ENCODE measurements at places on chromosomes 12 and 14.

DNA sequence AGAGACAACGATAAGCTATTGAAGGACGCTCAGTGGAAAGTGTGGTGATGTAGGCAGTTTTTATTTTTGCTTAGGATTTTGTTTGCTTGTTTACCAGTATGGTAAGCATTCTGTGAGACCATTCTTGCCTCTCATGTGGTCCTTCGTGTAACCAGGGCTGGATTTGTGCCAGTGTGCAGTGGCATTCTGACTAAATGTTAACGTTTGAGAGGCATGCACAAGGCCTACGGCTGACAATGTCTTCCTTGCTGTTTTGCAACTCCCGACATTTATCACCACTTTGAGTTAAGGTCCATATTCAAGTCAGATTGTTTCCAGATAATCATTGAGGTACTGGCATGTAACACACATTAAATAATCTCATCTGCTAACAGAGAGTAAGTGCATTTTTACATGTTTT lies 102.3 kb upstream of the BCAT1 start:
- DNase-seq, result peak; percentile 43

DNA sequence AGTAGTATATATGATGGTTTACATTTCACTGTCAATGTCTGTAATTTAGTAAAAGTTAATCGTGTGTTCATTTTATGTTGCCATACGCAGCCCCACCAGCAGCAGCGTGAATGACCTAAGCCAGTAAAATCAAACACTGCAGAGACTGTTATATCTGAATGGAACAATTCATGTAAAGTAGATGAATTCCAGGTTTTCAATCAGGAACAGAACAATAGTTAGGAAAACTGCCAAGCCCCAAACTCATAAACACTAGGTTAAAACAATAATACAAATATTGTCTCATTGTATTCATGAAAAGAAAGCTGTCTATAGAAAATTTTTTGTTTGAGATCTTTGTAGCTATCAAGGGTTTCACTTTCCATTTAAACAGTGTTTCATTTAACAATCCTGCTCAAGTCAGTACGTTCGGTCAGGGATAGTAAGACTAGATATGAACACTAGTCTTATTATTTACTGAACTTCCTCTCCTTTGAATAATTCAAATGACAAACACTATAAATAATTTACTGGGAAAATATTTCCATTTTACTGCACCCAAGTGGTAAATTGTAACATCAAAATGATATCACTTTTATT lies 256.8 kb upstream of the FLRT2 start:
- DNase-seq, result no peak

GRCh38 chr14:103434868-103435442 lies 49.7 kb downstream of the MARK3 start:
- no peak for DNase-seq

DNA sequence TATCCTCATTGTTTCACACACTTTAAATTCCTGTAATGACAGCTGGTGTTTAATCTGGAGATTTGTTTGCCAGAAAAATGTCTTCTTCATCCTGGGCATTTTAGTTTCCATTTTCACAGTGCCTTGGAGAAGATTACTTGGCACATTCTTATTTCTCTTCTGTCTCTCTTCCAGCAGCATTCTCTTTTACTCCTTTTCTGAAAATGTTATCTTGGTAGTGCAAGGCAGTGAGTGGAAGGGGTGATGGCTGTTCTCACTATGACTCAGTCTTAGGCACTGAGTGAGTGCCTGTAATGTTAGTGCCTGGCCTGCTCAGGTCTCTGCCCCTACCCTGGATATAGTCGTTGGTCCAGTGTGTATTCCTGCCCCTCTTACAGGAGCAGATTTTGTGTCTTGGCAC lies 13.1 kb downstream of the CLECL1 start:
- no peak for DNase-seq

DNA sequence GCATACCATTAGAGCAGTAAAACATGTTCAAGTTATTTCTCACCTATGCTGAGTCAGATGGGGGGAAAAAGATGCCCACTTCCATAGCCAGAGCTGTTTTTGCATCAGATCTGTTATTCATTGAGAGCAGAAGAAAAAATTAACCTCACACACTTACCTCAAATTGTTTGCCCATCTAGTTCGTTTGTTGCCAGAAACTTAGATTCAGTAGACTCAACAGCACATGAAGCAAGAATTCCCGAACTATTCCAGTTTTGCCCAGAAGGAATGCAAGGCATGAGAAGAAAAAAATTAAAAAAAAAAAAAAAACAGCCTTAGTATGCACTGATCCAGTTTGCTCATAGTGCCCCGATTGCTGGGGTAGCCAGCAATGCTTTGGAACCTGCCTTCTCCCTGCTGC lies 12.4 kb upstream of the DPF3 start:
- no peak for DNase-seq

- no peak for DNase-seq
These were observed 65.9 kb upstream of the WSCD2 start for GRCh38 chr12:108063192-108063591.

DNA sequence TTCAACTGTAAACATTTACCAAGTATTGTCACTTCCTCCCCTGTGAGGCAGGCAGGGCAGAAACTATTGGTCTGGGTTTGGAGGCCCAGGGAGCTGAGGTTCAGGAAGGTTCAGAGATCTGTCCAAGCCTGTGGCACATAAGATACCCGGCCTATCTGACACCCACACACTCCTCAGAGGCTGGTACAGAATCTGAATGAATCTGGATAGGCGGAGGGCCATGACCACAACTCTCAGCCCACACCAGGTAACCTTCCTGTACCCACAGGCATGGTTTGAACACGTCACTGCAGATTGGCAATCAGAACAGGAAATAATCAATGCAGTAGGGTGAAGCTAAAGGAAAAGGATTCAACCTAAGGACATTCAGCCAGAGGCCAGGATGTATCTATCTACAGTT lies 92.8 kb upstream of the TMCC3 start:
- no peak for DNase-seq

- no peak for DNase-seq
These were observed 182.9 kb upstream of the GRIN2B start for GRCh38 chr12:14164266-14164665.

DNA sequence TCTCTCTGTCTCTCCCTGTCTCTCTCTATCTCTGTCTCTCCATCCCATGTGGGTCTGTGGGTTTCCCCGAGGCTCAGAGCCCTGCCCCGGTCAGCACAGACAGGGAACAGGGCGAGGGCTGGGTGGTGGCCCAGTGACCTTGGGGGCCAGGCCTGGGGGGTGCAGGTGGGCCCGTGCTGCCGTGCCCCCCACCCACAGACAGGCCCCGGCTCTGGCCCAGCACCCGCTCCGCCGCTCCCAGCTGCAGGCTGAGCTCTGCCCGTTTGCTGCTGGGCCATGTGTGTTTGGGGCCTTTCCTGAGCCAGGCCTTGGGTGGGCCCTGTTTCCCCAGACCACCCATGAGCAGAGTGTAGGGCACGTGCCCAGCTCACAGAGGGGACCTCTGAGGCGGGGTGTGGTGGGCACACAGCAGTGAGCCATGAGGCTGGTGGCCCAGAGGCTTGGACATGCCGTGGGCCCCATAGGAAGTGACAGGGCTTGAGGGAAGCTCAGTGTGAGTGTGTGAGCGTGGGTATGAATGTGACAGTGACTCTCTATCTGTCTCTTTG lies 51.0 kb downstream of the TMEM121 start:
- DNase-seq, result no peak

GRCh38 chr12:55703901-55704761 lies 3.6 kb downstream of the ITGA7 start:
- DNase-seq, result no peak

DNA sequence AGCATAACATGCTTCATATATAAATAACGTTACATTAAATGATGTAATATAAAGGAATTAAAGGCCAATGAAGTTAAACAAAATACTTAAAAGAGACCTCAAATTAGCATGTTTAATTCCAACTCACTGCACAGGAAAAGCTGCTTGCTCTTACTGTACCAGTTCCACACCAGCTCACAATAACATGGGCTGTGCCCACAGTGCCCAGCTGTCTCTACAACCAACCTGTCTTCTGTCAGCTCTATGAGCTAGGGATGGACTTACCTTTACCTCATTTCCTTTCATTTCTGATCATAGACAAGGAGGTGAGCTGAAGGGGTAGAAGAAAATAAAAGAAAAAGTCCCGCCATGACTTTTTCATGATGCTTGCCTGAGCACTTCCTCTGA lies 64.8 kb downstream of the NKX2-1 start:
- no peak for DNase-seq

GRCh38 chr12:31406345-31406744 lies 80.4 kb upstream of the SINHCAF start:
- no peak for DNase-seq
